IMR-90 (cell line): ENCODE measurements at places on chromosomes 12 and 14. TPM values are rescaled to one million over a fixed set of nuclear protein-coding genes. Genes with fewer than 3 reads are reported as not detected.

DNA sequence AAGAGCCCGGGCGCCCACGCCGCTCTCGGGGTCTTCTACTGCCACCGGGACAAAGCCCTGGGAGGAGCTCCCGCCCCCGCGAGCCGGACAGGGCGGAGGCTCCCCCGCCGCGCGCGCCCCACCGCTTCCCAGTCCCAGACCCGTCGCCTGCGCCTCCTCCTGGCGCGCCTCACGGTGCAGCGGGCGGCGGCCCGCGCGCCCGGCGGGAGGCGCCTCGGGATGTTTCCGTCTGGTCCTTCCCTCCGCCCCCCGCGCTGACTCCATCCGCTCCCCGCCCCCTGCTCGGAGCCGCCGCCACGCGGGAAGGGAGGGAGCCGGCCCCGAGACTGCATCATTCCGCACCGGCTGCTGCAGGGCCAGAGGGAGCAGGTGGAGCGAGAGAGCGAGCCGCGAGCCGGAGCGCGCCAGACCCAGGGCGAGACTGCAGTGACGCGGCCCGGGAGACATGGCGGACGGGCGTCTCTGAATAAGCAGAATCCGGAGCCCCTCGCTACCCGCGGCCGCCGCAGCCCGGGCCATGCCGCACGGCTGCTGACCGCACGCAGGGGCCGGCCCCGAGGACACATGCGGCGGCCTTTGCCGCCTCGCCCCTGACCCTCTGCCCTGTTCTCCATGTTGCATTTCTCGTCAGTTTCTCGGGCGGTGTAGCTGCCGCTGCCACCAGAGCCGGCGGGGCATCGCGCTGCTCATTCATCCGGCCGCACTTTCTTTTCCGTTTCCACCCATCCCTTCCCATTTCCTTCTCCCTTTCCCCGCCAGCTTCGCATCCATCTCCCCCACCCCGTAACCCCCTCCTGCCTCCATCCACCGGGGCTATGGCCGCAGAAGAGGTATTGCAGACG lies at the start of gene BICD1:
Gene BICD1 (plus strand): TSS at position 331 of the 842 bp plus-strand sequence. CDS start 485 bp downstream, at position 816.
- no peaks in the 10 kb centered on the region for H3K27me3 ChIP-seq
- peak within 1 kb of the TSS; percentile 85 for H3K4me3 ChIP-seq
- H3K36me3 ChIP-seq: 0 out of 2 replicates have a peak, but pooled peaks cover 2% of the 10 kb centered on the region
- peak within 1 kb of the TSS; percentile 91 for H3K27ac ChIP-seq

GRCh38 chr12:68416826-68417225 lies 84.7 kb upstream of the MDM1 start:
- H3K4me3 ChIP-seq: no peak overlapping the region
- H3K27ac ChIP-seq: no peak overlapping the region
- peak; percentile 65 for DNase-seq

GRCh38 chr12:59079002-59079401 lies 158.7 kb upstream of the LRIG3 start:
- no peak for DNase-seq
- peaks cover 7% of the 10 kb centered on the region for H3K4me1 ChIP-seq

GRCh38 chr12:19867151-19867550 lies 427.9 kb downstream of the AEBP2 start:
- no peaks in the 10 kb centered on the region for H3K36me3 ChIP-seq
- no peaks in the 10 kb centered on the region for H3K27me3 ChIP-seq

DNA sequence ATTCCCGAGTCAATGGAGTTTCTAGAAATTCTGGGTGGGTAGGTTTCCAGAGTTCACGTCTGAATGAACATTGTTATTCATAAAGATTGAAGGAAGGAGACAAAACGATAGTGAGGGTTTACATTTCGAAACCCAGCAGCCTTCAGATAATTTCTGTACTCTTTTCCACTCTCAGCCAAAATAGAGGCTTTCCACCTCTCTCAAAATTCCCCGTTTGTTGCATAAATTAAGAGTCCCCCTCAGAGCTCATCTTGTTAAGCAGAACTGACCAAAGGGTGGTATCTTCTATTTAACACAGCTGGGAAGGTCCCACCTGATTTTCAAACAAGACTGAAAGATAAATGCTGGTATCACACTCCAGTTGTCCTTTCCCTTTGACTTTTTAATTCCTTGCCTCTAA lies 21.5 kb upstream of the YARS2 start:
- DNase-seq: no peak
- no peaks in the 10 kb centered on the region for H3K36me3 ChIP-seq
- H3K4me3 ChIP-seq: no peak overlapping the region
- H3K27ac ChIP-seq: no peak overlapping the region

- H3K36me3 ChIP-seq: peaks cover 5% of the 10 kb centered on the region
- H3K27ac ChIP-seq: no peak overlapping the region
- no peaks in the 10 kb centered on the region for H3K27me3 ChIP-seq
Measured at GRCh38 chr14:69107407-69108003, 45.4 kb downstream of the DCAF5 start.

- no peak overlapping the region for H3K4me3 ChIP-seq
- H3K27me3 ChIP-seq: no peaks in the 10 kb centered on the region
- no peak overlapping the region for H3K27ac ChIP-seq
- H3K36me3 ChIP-seq: peaks cover 2% of the 10 kb centered on the region
- H3K4me1 ChIP-seq: peaks cover 2% of the 10 kb centered on the region
Measured at GRCh38 chr12:1047898-1048660, 57.1 kb downstream of the ERC1 start.

DNA sequence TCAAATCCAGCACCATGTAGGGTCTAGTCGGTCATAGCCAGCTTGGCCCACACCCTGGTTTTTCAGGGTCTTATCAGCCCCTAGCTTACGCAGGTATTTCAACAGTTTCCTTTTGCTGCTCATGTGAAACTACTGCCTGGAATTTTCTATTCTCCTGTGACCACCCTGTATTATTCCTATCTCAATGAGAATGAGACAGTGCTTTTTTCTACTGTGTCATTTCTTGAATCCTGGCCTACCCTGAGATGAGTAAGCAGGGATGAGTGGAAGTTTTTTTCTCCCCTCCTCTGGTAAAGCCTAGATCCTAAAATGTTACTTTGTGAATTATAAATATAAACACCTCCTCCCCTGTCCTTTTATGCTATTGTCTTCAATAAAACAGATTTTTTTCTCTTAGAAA lies 62.7 kb upstream of the ARID2 start:
- peaks cover 4% of the 10 kb centered on the region for H3K4me1 ChIP-seq
- peak; percentile 41 for DNase-seq
- no peak overlapping the region for H3K4me3 ChIP-seq
- H3K36me3 ChIP-seq: no peaks in the 10 kb centered on the region

DNA sequence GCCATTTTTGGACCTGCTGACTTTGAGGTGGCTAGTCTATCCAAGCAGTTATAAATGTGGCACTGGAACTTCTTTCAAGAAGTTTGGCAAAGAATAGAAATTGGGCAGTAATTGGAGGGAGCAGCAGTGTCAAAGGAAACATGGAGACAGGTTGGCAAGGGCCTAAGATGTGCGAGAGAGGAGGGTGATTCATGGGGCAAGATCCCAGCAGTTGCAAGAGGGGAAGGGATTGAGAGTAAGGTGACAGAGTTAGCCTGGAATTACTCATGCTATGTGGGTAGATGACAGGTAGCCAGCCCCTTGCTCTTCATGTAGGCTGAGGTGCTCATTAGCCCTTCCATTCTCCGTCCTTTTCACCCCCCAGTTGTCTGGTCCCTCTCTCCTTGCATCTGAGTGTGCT lies 42.2 kb downstream of the FBXL14 start:
- no peak overlapping the region for H3K4me3 ChIP-seq
- peaks cover 26% of the 10 kb centered on the region for H3K4me1 ChIP-seq
- no peak for DNase-seq
- no peaks in the 10 kb centered on the region for H3K27me3 ChIP-seq

GRCh38 chr14:81504864-81505263 lies 28.8 kb downstream of the SEL1L start:
- peaks cover 27% of the 10 kb centered on the region for H3K36me3 ChIP-seq
- H3K4me3 ChIP-seq: no peak overlapping the region
- H3K27me3 ChIP-seq: no peaks in the 10 kb centered on the region
- H3K4me1 ChIP-seq: no peaks in the 10 kb centered on the region

GRCh38 chr14:106268013-106268727 lies 741.8 kb downstream of the TMEM121 start:
- no peaks in the 10 kb centered on the region for H3K36me3 ChIP-seq
- no peak overlapping the region for H3K4me3 ChIP-seq
- H3K27me3 ChIP-seq: no peaks in the 10 kb centered on the region
- H3K27ac ChIP-seq: no peak overlapping the region
- H3K4me1 ChIP-seq: no peaks in the 10 kb centered on the region

- H3K36me3 ChIP-seq: no peaks in the 10 kb centered on the region
- H3K4me1 ChIP-seq: no peaks in the 10 kb centered on the region
- H3K27me3 ChIP-seq: no peaks in the 10 kb centered on the region
- H3K4me3 ChIP-seq: no peak overlapping the region
Measured at GRCh38 chr12:101441461-101442224, 33.5 kb upstream of the SPIC start.

DNA sequence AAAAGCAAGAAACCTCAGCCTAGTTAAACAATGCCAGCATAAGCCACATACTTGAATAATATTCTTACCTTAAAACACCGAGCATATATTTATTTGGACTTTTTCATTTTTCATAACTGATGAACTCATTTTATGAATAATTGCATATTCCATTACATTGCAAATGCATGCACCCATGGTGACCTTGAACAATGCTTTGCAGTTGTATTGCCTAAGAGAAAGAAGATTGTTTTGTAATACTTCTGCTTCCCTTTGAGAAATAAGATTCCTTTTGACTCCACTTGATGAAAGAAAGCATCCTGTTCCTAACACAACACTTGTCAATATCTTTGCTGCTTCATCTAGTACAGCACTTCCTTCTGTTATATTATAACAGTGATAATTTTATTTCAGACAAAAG lies 1182.2 kb downstream of the FLRT2 start:
- no peak overlapping the region for H3K27ac ChIP-seq
- no peaks in the 10 kb centered on the region for H3K36me3 ChIP-seq
- no peaks in the 10 kb centered on the region for H3K27me3 ChIP-seq
- H3K4me1 ChIP-seq: no peaks in the 10 kb centered on the region
- H3K4me3 ChIP-seq: no peak overlapping the region
- peak; percentile 11 for DNase-seq

GRCh38 chr12:65100140-65100539 lies 21.0 kb downstream of the WIF1 start:
- H3K4me3 ChIP-seq: no peak overlapping the region
- H3K36me3 ChIP-seq: no peaks in the 10 kb centered on the region
- no peaks in the 10 kb centered on the region for H3K4me1 ChIP-seq

GRCh38 chr14:92956961-92957360 lies 34.0 kb downstream of the CHGA start:
- H3K27ac ChIP-seq: no peak overlapping the region
- no peak for DNase-seq
- H3K27me3 ChIP-seq: no peaks in the 10 kb centered on the region
- 0 out of 2 replicates have a peak, but pooled peaks cover 1% of the 10 kb centered on the region for H3K4me1 ChIP-seq
- H3K4me3 ChIP-seq: no peak overlapping the region

DNA sequence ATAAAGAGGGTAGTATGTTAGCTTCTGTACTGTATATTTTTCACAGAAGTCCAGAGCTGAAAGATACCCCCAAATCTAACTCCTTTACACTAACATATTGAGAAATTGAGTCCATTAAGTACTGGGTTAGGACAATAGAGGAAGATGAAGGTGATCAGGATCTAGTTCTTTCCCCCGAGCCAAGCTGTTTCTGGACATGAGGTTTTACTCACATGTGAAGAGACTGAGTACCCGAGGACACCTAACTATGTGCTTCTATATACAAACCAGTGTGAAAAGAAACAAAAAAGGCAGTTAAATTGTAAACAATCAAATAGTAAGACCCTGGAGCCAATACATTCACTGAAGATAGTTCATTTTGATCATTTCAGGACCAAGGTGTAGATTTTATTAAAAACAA lies 3.8 kb upstream of the TRHDE start:
- DNase-seq: no peak
- peaks cover 3% of the 10 kb centered on the region; the same call in 1 of the 2 replicates for H3K4me1 ChIP-seq
- H3K4me3 ChIP-seq: no peak overlapping the region
- no peaks in the 10 kb centered on the region; the same call in 1 of the 2 replicates for H3K36me3 ChIP-seq
- H3K27me3 ChIP-seq: no peaks in the 10 kb centered on the region

- DNase-seq: no peak
- H3K36me3 ChIP-seq: no peaks in the 10 kb centered on the region
- H3K4me3 ChIP-seq: peak overlapping the region; percentile 33; the same call in 1 of the 2 replicates
- peak overlapping the region; percentile 76; the same call in 1 of the 2 replicates for H3K27ac ChIP-seq
Measured at GRCh38 chr14:80942191-80942600, 658 bp upstream of the CEP128 start.

DNA sequence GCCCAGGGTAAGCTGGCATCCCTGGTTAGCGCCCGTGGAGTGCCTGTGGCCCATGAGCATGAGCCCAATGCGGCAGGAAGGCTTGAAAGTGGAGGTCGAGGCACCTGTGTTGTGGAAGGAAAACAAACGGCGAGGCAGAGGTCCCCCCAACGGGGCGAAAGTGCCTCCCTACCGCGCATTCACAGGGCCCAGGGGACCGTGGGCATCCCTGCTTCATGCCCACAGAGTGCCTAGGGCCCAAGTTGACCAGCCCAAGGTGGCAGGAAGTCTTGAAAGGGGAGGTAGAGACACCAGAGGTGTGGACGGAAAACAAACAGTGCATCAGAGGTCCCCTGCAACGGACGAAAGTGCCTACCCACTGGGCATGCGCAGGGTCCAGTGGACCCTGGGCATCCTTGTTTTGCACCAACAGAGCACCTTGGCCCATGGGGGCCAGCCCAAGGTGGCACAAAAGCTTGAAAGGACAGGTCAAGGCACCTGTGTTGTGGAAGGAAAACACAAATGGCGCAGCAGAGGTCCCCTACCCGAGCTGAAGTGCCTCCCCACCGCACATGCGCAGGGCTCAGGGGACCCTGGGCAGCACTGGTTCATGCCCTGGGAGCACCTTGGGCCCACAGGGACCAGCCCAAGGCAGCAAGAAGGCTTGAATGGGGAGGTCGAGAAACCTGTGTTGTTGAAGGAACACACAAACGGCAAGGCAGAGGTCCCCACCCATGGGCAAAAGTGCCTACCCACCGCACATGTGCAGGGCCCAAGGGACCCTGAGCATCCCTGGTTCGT lies 377.5 kb downstream of the ALG10 start:
- H3K4me3 ChIP-seq: no peak overlapping the region
- H3K36me3 ChIP-seq: no peaks in the 10 kb centered on the region
- no peaks in the 10 kb centered on the region for H3K4me1 ChIP-seq
- H3K27me3 ChIP-seq: no peaks in the 10 kb centered on the region

- H3K4me1 ChIP-seq: no peaks in the 10 kb centered on the region
- no peak for DNase-seq
- no peak overlapping the region for H3K27ac ChIP-seq
- no peaks in the 10 kb centered on the region for H3K36me3 ChIP-seq
Measured at GRCh38 chr12:126189856-126190255, 1124.6 kb downstream of the AACS start.

Gene CCDC184
- total RNA-seq: under 0.01 and 0.18 TPM in 2 replicates

Gene P3H3
- 25.8 and 27.8 TPM in 2 replicates for total RNA-seq

Gene ERP27
- not detected in 2 replicates for total RNA-seq
